DMS79 (cell line): ENCODE measurements at places on chromosomes 4 and X.
A peak's percentile ranks its signal among the peaks of the same experiment; 100 is the strongest.

DNA sequence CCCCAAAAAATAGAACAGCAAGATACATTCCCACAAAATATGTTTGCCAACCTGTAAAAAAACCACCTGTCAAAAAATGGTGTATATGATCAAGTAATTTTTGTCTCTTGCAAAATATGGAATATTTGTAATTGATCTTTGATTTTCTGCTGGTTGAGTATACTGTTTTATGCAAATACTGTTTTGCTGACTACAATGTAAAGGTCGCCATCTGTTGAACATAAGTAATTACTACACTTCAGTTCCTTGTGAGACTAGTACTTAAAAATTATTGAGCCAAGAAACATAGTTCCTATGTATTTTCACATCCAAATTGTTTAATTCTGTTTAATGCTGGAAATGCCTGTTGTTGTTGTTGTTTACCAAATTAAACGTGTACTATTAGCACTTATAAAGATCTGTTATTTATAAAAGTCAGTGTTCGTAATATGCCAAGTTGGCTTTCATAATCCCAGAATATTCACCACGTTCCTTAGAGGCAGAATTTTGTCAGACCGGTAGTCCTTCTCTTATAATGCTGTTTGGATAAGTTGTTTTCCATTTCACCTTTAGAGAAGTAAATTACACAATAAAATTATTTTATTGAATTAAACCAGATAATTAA, 144.2 kb downstream of the PDLIM5 start:
- peak; percentile 0 for DNase-seq

DNA sequence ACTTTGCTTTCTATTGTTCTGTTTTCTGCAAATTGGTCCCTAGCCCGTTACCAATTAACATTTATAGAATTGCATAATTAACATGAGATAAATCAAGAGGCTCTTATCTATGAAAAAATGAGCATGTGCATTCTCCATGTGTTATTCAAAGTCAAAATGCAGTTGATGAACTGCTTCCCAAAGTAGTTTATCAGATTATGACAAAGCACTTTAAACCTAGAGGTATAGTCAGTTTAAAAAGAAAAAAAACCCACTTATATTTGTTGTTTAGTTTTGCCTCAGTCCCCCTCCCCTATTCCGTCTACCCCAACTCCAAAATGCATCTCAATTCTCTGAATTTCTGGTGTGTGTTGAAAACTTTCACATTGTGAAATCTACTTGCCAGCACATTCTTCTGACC, 119.5 kb downstream of the ATXN3L start:
- DNase-seq, result no peak

DNA sequence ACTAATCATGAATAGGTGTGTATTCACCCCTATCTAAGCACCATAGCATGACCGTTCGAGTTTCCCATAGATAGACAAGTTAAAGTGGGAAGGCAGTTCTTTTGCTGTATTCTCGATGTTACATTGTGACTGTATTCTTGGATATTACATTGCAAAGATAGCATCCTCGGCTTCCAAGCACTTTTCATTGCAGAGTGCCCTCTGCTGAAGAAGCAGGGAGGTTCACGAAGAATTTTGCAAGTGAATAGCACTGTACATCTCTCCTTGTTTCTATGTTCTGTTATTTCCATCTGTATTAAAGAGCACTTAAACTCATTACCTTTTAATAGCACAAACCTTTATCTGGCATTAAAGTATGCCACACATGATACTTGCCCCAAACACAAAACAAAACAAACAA, 426.7 kb upstream of the ARX start:
- no peak for DNase-seq

DNA sequence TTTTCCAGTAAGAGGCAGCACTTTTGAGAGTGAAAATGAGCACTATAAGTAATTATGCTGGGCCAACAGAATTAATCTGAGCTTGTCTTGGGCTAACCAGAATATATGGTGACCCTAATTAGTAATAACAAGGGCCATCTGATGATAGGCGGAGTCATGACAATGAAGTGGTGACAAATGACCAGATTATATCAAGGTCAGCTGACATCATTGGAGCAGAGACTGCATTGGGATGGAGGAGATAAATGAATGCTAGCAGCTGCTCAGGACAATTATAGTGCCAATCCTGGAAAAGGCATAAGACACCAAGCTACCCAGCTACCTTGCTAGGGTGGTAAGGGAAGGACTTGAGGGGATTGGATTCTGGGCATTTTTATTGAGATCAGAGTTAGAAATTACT, 1548.7 kb downstream of the RPA4 start:
- no peak for DNase-seq

DNA sequence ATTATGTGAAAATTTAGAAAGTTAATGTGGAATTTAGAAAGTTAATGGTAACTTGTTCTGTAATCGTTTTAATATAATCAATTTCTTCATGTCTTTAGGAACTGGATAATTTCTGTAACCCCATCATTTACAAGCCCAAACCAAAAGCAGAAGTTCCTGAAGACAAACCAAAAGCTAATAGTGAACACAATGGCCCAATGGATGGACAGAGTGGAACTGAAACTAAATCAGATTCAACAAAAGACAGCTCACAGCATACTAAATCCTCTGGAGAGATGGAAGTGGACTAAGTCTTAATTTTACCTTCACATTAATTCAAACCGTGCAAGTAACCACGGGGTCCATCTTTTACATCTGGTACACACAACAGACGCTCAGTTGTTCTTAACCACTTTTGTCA, 48.1 kb upstream of the PLK4 start:
- DNase-seq, result no peak

GRCh38 chr4:115972967-115973366, 859.5 kb upstream of the NDST4 start:
- DNase-seq, result no peak

GRCh38 chrX:19616959-19617358, 101.7 kb upstream of the MAP3K15 start:
- DNase-seq, result no peak

GRCh38 chr4:106062452-106062875, 167.2 kb downstream of the NPNT start:
- DNase-seq, result no peak

DNA sequence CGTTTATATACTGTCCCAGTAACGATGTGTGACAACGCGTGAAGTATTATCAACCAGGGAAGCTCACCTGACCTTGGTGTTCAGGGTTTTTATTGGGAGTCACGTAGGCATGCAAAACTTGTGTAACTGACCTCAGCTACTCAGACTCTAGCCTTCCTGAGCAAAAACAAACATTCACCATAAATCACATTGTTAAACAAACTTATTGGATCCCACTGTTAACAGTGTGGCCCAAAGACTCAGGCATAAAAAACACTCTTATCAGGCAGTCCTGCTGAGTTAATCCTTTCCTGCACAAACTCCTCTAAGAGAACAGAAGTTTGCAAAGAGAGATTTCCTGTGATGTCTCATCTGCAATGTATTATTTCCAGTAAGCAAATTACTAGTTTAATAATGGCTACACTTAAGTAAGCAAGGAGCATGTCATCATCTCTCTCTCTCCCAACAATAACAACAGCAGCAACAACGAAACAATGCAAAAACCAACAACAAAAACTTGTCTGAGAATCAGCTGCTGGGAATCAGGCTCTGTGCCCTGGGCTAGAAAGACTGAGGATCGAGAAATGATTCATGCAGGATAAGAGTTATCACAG, 12.0 kb downstream of the GAGE1 start:
- DNase-seq, result no peak

DNA sequence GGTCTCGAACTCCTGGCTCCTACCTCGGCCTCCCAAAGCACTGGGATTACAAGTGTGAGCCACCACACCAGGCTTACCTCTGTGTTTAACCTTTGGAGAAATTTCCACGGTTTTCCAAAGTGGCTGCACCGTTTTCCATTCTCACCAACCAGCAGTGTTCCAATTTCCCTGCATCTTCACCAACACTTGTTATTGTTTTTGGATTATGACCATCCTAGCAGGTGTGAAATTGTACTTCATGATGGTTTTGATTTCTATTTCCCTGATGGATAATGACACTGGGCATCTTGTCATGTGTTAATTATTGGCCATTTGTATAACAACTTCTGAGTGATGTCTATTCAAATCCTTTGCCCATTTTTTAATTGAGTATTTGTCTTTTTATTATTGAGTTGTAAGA, 2.7 kb upstream of the MAP3K15 start:
- no peak for DNase-seq

- DNase-seq, result no peak
Measured at GRCh38 chr4:156102411-156102810, 148.7 kb upstream of the CTSO start.

DNA sequence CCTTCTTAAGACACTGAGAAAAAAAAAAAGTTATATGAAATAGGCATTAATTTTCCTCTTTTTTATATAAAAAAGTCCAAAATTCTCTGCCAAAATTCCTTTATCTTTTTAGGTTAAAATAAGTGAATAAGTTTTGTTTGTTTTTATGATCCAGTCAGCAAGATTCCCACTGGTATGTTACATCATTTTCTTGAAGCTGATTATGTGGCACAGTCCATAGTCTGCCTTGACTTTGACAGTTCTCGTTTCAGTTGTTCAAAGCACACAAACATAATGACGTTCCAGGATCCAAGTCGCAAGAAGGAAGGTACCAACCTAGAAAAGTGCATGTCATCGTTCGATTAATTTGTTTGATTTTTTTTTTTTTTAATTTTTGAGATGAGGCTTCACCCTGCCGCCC, 9.1 kb downstream of the UCP1 start:
- DNase-seq, result no peak
